ENCODE measurements at places on chromosomes 7 and 10.

DNA sequence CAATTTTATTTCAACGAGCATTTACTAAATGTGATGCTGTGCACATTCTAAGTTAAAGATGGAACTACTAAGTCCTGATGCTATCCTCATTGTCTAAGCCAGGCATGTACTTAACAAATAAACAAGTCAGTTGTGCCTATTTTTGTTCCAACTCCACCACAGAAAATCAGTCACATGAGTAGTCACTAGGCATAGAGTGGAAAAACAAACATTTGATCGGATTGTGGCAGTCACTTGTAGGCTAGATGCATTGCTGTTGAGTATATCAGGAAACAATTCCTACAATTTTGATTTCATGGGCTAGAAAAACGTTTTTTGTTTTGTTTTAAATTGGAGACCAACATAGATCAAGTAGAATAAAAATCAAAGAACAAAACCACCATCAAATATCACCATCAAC, 177.6 kb upstream of the SLC25A13 start:
- DNase-seq: no peak
- H3K27me3 ChIP-seq: no peaks in the 10 kb centered on the region
- H3K27ac ChIP-seq: no peak overlapping the region
- no peak overlapping the region for H3K4me3 ChIP-seq

DNA sequence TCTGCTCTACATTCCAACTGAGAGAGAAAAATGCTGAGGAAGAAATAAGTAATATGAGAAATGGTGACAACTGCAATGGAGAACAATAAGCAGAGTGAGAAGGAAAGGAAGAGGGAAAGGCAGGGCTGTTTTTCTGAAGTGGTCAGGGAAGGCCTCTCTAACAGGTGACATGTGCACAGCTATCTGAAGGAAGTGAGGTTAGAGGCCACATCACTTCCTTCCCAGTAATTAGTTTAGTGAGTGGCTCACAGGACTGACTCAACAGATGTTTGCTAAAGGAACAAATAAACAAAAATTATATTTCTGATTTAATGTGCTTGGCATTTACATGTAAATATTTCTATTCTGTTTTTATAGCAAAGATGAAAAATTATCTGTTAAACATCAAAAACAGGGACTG, 77.9 kb downstream of the ARHGAP21 start:
- H3K4me3 ChIP-seq: no peak overlapping the region
- DNase-seq: no peak
- H3K36me3 ChIP-seq: no peaks in the 10 kb centered on the region

GRCh38 chr10:44557596-44558191, 172.8 kb upstream of the CXCL12 start:
- peaks cover 1% of the 10 kb centered on the region for H3K27me3 ChIP-seq
- H3K36me3 ChIP-seq: no peaks in the 10 kb centered on the region
- no peak overlapping the region for H3K27ac ChIP-seq
- DNase-seq: no peak
- no peak overlapping the region for H3K4me3 ChIP-seq
- H3K4me1 ChIP-seq: no peaks in the 10 kb centered on the region

GRCh38 chr10:7337431-7338171, 73.2 kb downstream of the SFMBT2 start:
- H3K4me3 ChIP-seq: no peak overlapping the region
- peak overlapping the region; percentile 85 for H3K27ac ChIP-seq
- peak; percentile 31 for DNase-seq
- peaks cover 43% of the 10 kb centered on the region for H3K36me3 ChIP-seq

- no peak overlapping the region for H3K27ac ChIP-seq
- H3K4me3 ChIP-seq: no peak overlapping the region
- no peaks in the 10 kb centered on the region for H3K36me3 ChIP-seq
- no peaks in the 10 kb centered on the region for H3K4me1 ChIP-seq
- no peak for DNase-seq
Measured at GRCh38 chr10:48703531-48704122, 19.0 kb downstream of the WDFY4 start.

DNA sequence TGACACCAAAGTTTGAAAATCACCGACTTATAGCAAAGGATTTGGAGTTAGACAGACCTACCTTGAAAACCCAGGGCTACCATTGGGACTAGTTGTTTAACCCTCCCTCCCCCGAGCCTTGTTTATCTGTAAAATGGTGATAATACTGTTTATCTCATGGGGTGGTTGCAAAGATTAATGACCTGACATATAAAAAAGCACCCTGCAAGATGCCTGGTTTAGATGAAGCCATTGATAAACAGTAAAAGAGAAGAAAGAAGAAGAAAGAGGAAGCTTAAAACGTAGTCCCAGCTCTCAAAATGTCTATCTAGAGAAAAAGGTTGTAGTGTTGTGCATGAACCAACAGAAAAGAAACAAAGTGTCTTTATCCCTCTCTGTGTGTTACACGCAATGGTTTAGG, 145.7 kb downstream of the FGFR2 start:
- DNase-seq: no peak
- no peaks in the 10 kb centered on the region for H3K36me3 ChIP-seq
- no peaks in the 10 kb centered on the region for H3K27me3 ChIP-seq

- no peaks in the 10 kb centered on the region for H3K4me1 ChIP-seq
- no peak overlapping the region for H3K4me3 ChIP-seq
- peak; percentile 39 for DNase-seq
- H3K27me3 ChIP-seq: no peaks in the 10 kb centered on the region
Measured at GRCh38 chr7:153193144-153193595, 433.6 kb downstream of the ACTR3B start.

DNA sequence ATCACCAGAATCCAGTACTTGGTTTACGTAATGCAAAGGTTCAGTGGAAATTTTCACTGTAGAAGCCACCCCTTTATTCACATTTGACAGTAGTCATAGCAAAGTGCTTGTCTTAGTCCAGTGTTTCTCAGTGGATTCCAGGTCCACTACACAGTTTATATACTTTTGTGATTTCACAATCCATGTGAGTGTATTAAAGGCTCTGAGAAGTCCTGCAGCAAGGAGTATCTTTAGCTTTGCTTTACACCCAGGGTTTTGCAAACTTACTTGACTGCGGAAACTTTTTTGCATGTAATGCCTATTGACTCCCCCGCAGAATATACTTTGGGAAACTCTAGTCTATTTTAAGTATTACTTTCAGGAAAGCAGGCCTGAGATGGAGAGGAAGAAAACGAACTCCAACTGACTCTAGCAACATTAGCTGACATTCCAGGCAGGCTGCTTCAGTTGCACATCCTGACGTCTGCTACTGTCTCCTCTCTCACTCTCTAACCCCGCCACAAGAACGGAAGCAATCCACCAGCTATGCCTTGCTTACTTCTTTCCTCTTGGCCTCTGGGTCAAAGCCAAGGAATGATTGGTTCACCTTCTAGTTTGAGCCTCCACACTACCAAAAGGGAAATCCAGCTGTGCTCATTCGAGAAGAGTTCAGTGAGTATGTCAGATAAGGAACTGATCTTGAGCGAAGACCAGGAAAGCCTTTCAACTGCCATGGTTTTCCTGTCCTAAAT, 6.2 kb downstream of the PLXNA4 start:
- peaks cover 4% of the 10 kb centered on the region for H3K4me1 ChIP-seq
- DNase-seq: no peak
- peaks cover 55% of the 10 kb centered on the region for H3K27me3 ChIP-seq

GRCh38 chr10:99815621-99816020, 33.2 kb downstream of the ABCC2 start:
- H3K27ac ChIP-seq: no peak overlapping the region
- no peaks in the 10 kb centered on the region for H3K4me1 ChIP-seq
- H3K27me3 ChIP-seq: no peaks in the 10 kb centered on the region
- H3K4me3 ChIP-seq: no peak overlapping the region
- no peak for DNase-seq

- H3K4me3 ChIP-seq: no peak overlapping the region
- no peak for DNase-seq
- H3K4me1 ChIP-seq: peaks cover 3% of the 10 kb centered on the region
- H3K27me3 ChIP-seq: peaks cover 3% of the 10 kb centered on the region
- no peak overlapping the region for H3K27ac ChIP-seq
Measured at GRCh38 chr7:16428672-16429071, 7.3 kb upstream of the CRPPA start.

DNA sequence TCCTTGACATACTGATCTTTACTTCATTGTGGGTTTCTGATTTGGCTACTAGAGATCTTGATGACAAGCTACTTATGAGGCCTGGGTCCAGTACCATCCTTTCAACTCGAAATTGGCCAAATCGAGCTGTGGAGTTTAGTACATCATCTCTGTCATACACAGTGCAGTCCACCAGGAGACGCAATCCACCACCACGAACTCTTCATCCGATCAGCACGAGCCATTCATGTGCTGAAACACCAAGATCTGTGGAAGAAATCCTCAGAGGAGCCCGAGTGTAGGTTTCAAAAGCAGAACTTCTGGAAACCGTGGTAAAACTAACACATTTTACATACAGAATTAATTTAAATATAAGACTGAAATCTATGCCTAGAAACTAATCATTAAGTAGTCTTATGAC, 14.2 kb downstream of the DNAJC9 start:
- peak overlapping the region; percentile 56 for H3K27ac ChIP-seq
- no peak overlapping the region for H3K4me3 ChIP-seq
- no peaks in the 10 kb centered on the region for H3K4me1 ChIP-seq
- peaks cover 21% of the 10 kb centered on the region for H3K36me3 ChIP-seq

DNA sequence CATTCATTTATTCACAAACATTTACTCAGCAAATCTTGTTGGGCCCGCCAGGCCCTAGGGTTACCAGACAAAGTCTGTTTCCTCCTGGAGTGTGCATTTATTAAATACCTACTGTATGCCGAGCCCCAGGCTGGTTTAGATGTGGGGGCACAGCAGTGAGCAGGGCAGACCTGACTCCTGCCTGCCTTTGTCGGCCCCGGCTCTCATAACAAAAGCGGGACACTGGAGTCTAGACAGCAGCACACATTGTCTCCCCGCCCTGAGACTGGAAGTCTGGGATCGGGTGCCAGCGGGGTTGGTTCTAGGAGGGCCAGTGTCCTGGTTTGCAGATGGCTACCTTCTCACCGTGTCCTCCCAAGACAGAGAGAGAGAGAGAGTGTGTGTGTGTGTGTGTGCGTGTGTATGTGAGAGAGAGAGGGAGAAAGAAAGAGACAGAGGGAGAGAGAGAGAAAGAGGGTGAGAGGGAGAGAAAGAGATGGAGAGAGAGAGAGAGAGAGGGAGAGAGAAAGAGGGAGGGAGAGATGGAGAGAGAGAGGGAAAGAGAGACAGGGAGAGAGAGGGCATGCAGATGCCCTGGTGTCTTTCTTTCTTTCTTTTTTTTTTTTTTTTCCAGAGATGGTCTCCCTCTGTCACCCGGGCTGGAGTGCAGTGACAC, 25.9 kb downstream of the ELFN1 start:
- H3K27me3 ChIP-seq: peaks cover 3% of the 10 kb centered on the region
- DNase-seq: no peak
- H3K27ac ChIP-seq: no peak overlapping the region
- no peaks in the 10 kb centered on the region for H3K36me3 ChIP-seq
- no peaks in the 10 kb centered on the region for H3K4me1 ChIP-seq

- no peaks in the 10 kb centered on the region for H3K4me1 ChIP-seq
- DNase-seq: no peak
- no peaks in the 10 kb centered on the region for H3K36me3 ChIP-seq
- H3K27me3 ChIP-seq: peaks cover 2% of the 10 kb centered on the region
Measured at GRCh38 chr10:28940158-28940888, 263.0 kb downstream of the BAMBI start.

GRCh38 chr7:138907850-138908249, 73.3 kb downstream of the KIAA1549 start:
- DNase-seq: no peak
- H3K27ac ChIP-seq: no peak overlapping the region
- no peaks in the 10 kb centered on the region for H3K36me3 ChIP-seq
- peaks cover 3% of the 10 kb centered on the region for H3K27me3 ChIP-seq
- H3K4me3 ChIP-seq: no peak overlapping the region

- H3K27me3 ChIP-seq: peaks cover 58% of the 10 kb centered on the region
- peaks cover 17% of the 10 kb centered on the region for H3K4me1 ChIP-seq
- no peak overlapping the region for H3K27ac ChIP-seq
- H3K36me3 ChIP-seq: no peaks in the 10 kb centered on the region
- DNase-seq: no peak
Measured at GRCh38 chr7:155804431-155804831, 7.8 kb downstream of the SHH start.

- no peaks in the 10 kb centered on the region for H3K36me3 ChIP-seq
- no peaks in the 10 kb centered on the region for H3K4me1 ChIP-seq
- H3K27ac ChIP-seq: no peak overlapping the region
- no peak for DNase-seq
- H3K27me3 ChIP-seq: no peaks in the 10 kb centered on the region
- H3K4me3 ChIP-seq: no peak overlapping the region
Measured at GRCh38 chr10:130661419-130661818, 525.2 kb downstream of the GLRX3 start.
